ENCODE measurements at places on chromosomes 1 and 21. TPM values are rescaled to one million over a fixed set of nuclear protein-coding genes. Genes with fewer than 3 reads are reported as not detected.

DNA sequence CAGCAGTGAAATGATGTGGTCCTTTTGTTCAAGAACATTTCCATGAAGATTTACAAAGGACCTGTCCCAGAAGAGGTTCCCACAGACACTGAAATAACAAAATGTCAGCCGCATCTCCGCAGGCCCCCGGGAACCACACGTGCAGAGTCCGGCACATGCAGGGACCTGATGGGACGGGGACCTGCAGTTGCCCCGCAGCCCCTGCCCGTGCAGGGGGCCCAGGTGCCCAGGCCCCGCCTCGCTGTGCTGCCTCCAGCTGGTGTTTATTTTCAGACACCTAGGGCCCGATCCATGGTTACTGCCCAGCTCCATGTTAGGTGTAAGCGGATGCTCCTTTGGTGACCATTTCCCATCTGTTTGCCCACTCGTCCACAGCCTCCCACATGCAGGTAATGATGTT, 149.3 kb upstream of the ARHGEF16 start:
- no peak for DNase-seq

DNA sequence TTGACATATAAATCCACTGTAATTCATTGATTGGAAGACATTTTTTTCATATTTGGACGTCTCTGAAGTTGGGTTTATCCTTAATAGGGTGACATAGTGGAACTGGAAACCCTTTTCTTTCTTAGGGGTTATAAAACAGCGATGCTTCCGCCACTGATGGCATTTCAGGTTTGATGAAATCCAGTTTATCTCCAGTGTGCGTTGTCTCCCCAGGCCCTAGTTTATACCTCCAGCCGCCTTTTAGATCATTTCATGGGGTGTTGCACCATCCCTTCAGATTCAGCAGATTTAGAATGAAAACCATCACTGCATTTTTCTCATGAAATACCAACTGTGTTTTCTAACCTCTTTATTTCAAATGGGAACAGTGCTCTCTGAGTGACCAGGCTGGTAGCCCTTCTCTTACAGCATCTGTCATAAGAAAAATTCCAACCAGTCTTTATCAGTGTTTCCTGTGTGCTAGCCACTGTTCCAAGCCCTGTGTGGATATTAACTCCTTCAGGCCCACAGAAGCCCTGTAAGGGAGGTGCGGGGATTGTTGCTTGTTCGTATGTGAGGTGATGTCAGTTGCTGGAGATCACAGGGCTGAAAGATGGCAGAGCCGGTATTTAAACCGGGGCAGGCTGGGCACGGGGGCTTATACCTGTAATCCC, 19.0 kb downstream of the H6PD start:
- DNase-seq: no peak

DNA sequence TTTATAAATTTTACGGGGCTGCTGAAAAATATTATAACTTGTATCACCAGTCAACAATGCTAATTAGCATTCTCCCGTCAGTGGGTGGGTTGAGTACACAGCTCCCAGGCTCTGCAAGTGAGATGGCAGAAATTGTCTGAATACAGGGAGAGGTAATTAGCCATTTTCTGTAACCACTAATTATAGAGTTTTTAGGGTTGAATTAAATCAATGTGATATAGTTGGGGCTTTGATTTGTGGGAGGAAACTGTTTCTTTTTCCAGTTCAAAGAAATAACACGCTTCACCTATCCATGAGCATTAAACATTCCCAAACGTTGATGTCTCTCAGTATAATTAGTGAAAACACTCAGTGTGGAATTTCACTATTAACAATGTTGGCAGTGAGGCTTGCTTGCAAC, 1.5 kb downstream of the VANGL1 start:
- DNase-seq: no peak

DNA sequence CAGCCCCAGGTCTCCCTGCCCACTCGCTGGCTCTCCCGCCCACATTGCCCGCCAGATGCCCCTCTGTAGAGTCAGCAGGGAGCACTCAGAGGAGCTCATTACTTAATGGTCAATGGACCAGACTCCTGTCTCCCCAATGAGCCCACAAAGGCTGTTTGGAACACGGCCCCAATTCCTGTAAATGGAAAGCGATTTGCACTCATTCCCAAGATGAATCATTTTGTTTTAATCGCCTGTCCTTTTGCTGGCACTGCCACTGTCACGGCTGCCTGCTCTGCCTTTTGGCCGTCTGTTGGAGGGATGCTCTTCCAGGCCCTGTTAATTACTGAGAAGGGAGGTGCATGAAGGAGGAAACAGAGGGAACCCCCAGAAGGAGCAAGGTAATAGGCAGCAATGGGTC, 44.8 kb upstream of the ATP2B4 start:
- DNase-seq: no peak

Gene ARV1
- 36.5 TPM for total RNA-seq

- no peak for DNase-seq
Observed at GRCh38 chr1:7608628-7609305, 162.3 kb upstream of the VAMP3 start.

DNA sequence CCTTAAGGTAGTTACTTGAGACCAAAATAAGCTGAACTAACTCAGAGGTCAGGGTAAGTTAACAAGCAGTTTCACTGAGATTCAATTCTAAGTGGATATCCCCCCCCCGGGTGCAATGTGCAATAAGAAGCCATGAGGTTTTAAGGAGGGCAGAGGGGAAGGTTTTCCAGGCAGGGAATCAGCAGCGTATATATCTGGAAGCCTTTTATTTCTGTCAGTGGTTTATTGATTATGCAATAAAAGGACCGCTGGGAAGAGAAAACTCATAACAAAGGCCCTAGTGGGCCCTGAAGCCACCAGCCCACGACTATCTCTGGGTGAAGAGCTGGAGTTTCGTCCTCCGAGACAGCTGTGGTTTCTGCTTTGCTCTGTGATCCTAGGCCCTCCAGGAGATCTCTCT, 53.1 kb upstream of the CTPS1 start:
- DNase-seq: no peak

GRCh38 chr1:212004895-212005608, 30.3 kb downstream of the INTS7 start:
- no peak for DNase-seq

Gene CYYR1
- 9.6 TPM for total RNA-seq

Gene MYCL
- 1.3 TPM for total RNA-seq

DNA sequence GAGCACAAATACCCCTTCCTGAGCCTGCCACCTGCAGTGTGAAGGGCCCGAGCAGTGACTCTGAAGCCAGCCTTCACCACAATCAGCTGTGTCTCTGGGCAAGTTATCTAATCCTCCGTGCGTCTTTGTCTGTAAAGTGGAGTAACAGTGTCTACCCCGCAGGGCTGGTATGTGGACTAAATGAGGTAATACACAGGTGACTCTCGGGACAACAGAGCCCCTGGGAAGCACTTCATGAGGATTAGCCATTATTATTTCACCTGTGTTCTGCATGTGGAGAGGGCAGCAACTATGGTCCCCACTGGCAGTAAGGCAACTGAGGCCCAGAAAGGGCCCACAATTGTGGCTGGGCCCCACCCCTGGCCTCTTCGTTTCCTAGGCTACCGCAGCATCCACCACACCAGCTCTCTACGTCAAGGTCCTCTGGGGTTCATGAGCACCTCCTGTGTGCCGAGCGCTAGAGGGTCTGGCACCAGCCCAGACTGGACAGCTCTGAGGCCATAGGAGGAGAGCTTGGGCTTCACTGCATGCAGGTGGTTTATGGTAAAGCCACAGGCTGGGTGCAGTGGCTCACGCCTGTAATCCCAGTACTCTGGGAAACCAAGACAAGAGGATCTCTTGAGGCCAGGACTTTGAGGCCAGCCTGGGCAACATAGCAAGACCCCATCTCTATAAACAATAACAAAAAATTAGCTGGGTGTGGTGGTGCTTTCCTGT, 41.3 kb upstream of the LRP8 start:
- no peak for DNase-seq

DNA sequence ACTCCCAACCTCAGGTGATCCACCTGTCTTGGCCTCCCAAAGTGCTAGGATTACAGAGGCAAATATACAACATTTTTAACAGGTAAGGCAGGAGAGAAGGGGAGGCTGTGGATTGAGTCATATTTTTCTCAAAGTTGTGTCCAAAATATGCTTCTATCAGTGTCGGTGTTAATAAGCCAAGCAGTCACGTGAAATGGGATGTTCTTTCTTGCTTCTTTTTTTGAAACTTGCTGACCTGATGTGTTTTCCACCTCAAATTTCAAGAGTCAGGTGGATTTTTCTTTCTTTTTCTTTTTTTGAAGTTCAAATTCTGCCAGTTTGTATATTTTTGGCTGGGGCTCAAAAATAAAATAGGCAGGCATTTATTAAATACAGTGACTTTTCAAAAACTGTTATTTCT, 91.5 kb downstream of the PCP4 start:
- no peak for DNase-seq

Measured in right atrium auricular region (tissue), 2 donors.